Hindlimb muscle (tissue), 1 donor: ENCODE measurements at places on chromosomes 5 and 9.

DNA sequence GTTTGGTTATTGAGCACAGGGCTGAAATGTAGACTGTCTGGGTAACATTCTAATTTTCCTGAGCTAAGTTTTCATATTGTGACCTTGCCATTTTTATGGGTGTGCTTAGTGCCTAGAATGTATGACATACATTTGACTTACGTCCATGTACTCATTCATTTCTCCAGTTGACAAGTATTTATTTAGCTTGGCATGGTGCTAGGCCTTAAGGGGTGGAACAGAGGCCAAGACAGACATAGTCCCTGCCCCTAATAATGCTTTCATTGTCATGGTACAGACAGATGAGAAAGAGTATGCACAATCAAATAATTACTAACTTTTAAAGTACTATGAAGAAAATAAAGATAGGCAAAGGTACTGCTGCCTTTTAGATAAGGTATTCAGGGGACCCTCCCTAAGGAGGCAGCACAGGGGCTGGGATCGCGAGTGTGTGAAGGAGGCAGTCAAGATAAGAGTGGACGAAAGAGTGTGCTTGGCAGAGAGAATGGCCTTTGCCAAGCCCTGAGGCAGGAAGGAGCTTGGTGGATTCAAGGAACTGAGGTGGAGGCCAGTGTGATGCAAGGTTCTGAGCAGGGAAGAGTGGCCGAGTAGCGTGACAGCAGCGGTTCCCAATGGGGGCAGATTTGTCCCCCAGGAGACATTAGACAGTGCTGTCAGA lies 128.0 kb downstream of the PIP5K1B start:
- no peak for DNase-seq

GRCh38 chr9:91391818-91392217 lies 30.1 kb upstream of the AUH start:
- DNase-seq = no peak

DNA sequence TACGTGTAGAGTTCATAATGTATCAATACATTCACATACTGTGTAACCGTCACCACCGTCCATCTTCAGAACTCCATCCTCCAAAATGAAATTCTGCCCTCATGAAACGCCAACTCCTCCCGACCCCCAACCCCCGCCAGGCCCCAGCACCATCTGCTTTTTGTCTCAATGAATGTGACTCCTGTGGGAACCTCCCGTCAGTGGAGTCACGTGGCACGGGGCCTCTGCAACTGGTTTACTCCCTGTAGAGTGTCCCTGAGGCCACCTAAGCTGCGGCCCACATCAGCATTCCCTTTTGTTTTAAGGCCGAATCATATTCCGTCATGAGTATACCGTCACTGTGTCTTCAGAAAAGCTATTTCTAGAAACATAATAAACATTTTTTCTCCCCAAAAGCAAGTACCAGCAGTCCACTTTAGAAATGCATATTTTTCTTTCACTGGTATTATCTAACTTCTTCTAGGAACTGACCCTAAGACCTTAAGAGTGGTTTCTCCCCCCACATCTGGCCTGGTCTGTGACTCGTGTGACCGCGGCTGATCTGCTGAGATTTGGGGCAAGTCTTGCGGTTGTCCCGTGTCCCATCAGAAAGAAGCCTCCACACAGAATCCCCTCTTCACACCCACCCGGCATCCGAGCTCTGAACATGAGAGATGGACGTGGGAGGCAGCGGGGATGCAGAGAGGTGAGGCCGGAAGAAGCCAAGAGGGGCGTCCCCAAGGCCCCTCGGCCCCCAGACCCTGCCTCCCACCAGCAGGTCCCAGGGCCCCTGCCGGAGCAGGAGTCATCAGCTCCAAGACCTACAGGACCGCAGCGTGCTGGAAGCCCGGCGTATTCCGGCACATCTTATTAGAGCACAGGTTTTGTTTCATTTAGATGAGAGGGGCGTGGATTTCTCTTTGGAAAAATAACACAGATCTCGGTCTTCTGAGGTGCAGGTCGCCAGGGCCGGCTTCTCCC lies 38.3 kb downstream of the SLC6A3 start:
- no peak for DNase-seq

- DNase-seq = no peak
Observed at GRCh38 chr9:71897577-71897976, 13.4 kb downstream of the ABHD17B start.

GRCh38 chr9:133930682-133931485 lies 61.2 kb downstream of the VAV2 start:
- no peak for DNase-seq

GRCh38 chr9:107645464-107645833 lies 155.9 kb upstream of the KLF4 start:
- no peak for DNase-seq
